ENCODE measurements at places on chromosomes 12 and 14. TPM values are rescaled to one million over a fixed set of nuclear protein-coding genes. Genes with fewer than 3 reads are reported as not detected.
A peak's percentile ranks its signal among the peaks of the same experiment; 100 is the strongest.

DNA sequence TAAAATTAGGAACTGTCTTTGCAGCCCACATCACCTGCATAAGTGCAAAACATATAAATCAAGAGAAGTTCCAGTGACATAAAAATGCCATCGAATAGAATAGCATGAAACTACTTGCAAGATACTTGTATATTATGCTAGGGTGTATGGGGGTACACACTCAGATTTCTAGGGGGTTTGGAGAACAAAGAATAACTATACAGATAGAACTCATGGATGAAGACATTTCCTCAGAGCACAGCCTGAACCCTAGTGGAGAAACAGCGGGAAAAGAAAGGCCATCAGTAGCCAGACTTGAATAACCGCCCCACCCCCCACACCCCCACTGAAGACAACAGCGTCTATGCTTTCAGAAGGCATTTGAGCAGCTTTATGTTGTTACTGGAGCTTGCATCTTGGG is 425.8 kb downstream of the NPAS3 start:
- DNase-seq = no peak

DNA sequence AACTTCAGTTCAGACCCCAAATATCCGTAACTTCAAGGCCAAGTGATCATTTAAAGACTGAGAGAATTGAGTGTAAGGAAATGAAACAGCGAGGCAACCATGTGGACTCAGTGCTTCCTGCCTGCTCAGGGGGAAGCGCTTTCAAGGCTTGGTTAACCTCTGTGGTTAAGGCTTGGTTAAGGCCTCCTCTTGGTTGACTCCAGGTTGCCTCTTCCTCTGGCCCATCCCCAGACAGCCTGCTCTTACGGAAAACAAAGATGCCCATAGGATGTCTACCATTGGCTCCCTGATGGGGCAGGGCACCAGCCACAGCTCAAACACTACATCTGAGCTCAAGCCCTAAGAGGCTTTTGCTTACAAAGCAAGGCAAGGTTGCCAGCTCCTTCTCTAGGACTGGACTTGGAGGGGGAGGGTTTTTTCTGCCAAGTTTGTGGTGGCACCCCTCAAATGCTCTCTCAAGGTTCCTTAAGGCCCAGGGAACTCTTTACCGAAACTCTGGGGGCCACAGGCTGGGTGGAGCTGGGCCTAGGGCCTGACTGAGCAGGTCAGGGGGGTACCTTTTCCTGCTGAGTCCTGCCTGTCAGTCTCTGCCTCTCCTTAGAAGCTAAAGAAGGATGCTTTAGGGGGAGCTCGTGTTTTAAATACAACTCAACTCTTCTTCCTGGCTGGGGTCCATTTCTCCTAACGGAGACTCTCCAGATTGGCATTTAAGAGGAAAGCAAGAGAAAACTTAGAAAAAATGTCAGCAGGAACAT is 13.7 kb downstream of the COL2A1 start:
- DNase-seq = peak; percentile 90

GRCh38 chr12:96719660-96720362 is 187.2 kb upstream of the NEDD1 start:
- peak; percentile 51 for DNase-seq

DNA sequence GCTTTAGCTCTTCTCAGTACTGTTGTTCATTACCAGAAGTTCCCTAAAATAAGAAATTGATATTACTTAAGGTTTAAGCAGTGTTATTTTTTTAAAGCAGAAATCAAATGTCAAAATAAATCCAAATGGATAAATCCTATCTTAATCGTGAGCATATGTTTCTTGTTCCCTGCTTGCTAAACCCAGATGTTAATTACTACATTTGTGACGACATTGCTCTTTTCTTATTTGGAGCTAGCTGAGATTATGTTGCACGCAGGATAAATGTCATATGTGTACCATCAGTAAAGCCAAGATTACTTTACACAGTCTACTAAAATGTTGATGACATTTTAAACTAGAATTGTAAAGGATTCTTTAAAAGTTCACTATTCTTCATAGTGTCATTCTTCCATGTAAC is 157.5 kb downstream of the PLCZ1 start:
- no peak for DNase-seq

GRCh38 chr12:12671850-12672660 is 23.9 kb downstream of the GPR19 start:
- no peak for DNase-seq

DNA sequence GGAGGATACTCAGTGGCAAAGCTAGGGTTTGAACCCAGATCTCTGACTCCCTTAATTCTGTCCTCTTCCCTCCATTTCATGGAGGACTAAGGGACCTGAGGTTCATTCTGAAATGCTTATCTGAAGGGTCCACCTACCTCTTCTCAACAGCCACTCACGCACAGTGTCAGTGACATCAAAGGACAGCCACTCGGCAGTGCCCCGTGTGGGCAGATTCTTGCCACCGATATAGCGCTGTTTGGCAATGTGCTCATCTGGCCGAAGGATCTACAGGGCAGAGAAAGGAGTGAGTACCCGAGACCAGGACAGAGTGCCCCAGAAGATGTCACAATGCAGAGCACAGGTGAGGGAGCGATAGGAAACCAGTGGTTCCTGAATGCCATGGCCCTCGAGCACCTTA is 10.8 kb downstream of the TGFB3 start:
- DNase-seq = no peak

Gene FAM177A1
- total RNA-seq = 40.5 TPM

Gene NRL
- total RNA-seq = 2.8 TPM
